ENCODE measurements at places on chromosomes 12 and 14.

DNA sequence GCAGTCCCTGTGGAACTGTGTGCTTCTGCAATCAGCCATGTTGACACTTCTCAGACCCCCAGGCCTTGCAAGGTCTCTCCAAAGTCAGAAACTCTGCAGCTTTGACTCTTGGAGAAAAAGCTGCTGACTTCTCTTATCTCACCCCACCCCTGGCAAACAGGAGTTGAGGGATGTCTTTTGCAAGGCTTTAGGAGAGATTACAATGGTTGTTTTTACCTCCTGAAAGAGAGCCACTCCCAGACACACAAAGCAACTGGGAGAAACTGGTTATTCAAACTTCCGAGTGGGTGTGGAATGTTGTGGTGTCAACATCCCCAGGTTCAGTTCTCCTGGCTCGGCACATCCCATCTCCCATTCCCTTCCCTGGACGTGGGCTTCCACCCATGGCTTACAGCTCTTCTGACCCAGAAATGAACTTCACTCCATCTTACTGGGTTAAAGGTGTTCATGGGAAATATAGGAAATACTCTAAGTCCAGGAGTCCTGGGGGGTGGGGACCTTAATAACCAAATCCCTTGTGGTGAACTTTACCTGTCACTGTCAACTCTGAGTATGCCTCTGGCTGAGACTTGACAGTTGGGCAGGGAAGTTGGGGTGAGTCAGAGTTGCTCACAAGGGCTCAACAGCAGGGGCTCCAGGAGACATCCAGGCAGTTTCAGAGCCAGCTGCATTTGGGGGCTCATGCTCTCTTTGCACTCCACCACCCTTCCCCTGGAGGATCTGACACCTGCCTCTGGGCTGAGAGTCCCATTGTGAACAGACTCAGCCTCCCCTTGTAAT is 41.9 kb downstream of the CCDC177 start:
- no peak for DNase-seq

DNA sequence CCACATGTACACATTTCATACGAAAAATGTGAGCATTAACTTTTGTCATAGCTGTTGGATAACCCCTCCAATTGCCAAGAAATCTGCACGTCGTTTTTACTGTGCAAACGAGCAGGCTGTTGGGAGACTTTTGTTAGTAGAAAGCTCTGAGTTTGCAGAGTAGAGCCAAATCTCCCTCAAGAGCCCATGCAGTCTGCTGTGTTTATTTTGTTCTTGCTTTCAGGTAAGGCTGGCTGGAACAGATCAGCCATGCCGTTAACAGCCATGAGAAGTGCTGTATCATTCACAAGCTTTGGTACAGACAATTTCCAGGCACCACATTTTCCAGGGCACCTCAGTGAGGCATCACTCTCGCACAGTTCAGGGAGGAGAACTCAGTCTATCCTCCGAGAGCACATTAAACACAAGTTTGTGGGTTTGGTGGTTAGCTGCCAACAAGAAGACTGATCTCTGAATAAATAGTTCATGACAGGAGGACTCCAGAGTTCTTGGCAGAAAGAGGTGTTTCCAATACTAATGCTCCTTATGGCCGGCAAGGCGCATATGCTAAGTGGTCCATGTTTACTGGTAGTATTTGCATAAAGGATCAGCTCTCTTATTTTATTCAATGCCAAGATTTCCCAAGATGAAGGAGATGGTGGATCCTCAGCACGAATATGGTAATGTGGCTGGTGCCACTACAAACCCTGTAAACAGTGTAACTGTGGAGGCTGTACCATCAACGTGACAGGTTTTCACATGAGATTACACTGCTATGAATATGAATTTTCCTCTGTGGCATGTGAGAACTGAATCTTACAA is 30.3 kb upstream of the PELI2 start:
- DNase-seq, result no peak

GRCh38 chr12:127334365-127334764 is 932.6 kb upstream of the TMEM132C start:
- no peak for DNase-seq

DNA sequence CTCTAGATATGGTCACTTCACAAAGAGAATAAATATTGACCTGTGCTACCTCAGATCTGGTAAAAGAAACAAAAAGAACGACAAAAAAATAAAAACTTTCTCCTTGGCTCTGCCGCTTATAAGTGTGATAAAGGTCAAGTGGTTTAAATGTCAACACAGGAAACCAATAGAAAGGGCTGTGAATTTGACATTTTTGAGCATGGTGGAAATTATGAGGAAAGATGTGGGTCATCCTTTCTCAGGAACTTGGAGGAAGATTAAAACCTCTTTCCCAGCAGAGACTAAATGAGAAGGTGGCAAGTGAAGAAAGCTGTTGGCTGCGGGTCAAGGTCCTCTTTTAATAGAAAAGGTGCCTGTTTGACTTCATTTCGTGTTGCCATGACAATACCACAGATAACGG is 28.2 kb downstream of the TESPA1 start:
- no peak for DNase-seq

GRCh38 chr12:124720004-124720680 is 143.5 kb downstream of the SCARB1 start:
- no peak for DNase-seq

Measured in suppressor macrophage treated with lipopolysaccharide for 1 hour (primary cell).